Anterior cingulate cortex (tissue), 58 donors: ENCODE measurements at places on chromosomes 7 and 10.

- peak; percentile 67 for DNase-seq
Observed at GRCh38 chr7:44073664-44074348, 8.4 kb upstream of the PGAM2 start.

- no peak for DNase-seq
Observed at GRCh38 chr10:52652431-52653262, 119.9 kb downstream of the MBL2 start.

DNA sequence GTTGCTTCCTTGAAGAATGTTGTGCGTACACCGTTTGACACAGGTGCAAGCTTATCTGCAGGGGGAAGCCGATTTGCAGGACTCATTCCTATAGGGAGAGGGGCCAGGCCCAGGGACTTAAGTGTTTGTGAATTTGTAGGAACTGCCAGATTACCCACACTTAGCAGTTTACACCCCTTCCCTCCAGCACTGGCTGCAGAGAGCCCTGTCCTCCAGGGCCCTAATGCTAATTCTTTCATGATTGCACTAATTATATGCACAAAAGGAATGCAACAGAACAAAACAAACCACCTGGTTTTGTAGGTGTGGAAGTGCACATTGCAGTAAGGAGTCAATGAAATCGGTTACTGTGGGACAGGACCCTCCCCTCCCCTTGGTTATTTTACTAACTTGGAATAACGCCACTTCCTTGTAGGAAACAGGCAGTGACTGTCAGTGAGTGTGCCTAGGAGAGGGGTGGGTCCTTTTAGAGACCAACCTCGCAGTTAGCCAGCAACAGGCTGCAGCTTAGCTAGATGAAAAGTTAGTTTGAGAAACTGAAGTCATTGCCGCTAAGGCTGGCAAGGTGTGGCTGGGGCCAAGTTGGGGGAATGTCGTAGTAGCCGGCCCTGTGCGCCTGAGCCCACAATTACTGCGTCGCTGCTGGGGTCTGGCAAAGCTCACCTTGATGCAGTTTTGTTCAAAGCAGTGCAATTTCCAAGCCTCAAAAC is 60.6 kb downstream of the CUX1 start:
- no peak for DNase-seq

GRCh38 chr7:137882261-137882668 is 35.5 kb upstream of the DGKI start:
- no peak for DNase-seq

DNA sequence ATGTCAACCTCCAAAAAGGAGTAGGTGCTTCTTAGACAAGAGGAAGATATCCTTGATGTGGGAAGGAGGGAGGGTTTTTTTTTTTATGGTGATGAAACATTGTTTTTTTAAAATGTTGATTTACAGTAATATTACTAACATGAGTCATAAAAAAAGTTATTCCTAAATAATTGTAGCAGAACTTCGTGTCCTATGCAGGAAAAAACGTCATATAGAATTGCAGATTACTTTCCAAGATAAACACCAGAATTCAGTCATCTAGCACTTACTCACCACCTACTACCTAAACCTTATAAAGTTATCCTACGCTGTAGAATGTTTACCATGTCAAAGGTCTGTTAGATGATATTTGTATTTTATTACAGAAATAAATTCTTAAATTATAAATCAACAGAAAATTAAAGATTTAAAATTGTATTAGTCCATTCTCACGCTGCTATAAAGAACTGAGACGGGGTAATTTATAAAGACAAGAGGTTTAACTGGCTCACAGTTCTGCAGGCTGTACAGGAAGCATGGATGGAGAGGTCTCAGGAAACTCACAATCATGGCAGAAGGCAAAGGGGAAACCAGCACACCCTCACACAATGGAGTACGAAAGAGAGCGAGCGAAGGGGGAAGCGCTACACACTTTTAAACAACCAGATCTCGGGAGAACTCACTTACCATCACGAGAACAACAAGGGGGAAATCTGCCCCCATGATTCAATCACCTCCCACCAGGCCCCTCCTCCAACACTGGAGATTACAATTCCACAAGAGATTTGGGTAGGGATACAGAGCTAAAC is 105.2 kb upstream of the NEBL start:
- DNase-seq, result no peak

GRCh38 chr10:73981812-73982211 is 16.1 kb upstream of the VCL start:
- DNase-seq, result no peak

- DNase-seq, result no peak
Observed at GRCh38 chr7:290554-291372, 793 bp downstream of the FOXL3 start.

- no peak for DNase-seq
Observed at GRCh38 chr7:86733783-86734182, 90.1 kb downstream of the GRM3 start.
